T-helper 2 cell treated with Interferon-gamma antibody and Interleukin-4, amounts not matched to agents 5 μg/mL and 100 μg/mL, for 36 hours (primary cell): ENCODE measurements at places on chromosomes 1 and 21.

GRCh38 chr1:2480986-2481364 is 4.9 kb downstream of the PLCH2 start:
- no peak for DNase-seq

DNA sequence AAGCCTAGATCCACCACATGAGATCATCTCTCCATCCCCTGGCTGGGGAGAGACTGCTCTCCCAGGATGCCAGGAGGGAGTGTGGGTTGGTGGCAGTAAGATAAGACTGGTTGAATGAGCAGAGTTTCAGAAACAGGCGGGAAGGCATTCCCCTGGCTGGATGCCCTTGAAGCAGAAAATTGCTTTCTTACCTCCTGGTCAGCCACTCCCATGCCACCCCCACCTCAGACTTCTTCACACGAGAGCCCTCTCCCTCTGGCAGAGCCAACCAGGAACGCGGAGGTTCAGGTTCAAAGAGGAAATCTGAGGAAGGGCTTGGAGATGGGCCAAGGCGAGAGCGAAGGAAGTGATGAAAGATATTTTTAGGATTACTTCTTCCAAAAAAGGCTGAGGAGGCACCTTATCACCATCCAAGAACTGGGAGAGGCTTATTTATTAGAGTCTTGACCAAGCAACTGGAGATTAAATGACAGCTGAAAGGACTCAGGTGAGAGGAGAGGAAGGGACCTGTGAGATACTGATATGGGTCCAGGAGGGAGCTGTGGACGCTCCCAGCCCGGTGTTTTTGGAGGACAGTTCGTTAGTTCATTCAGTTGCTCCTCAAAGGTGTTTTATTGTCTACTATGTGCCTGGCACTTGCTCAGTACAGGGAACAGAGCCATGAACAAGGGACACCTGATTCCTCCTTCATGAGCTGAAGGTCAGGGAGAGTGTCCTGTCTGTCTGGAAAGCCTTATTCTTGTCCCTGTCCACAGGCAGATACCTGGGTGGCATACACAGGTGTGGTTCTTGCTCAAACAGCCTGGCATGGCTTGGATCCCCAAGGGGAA is 18.9 kb upstream of the SLC26A9 start:
- DNase-seq, result no peak

DNA sequence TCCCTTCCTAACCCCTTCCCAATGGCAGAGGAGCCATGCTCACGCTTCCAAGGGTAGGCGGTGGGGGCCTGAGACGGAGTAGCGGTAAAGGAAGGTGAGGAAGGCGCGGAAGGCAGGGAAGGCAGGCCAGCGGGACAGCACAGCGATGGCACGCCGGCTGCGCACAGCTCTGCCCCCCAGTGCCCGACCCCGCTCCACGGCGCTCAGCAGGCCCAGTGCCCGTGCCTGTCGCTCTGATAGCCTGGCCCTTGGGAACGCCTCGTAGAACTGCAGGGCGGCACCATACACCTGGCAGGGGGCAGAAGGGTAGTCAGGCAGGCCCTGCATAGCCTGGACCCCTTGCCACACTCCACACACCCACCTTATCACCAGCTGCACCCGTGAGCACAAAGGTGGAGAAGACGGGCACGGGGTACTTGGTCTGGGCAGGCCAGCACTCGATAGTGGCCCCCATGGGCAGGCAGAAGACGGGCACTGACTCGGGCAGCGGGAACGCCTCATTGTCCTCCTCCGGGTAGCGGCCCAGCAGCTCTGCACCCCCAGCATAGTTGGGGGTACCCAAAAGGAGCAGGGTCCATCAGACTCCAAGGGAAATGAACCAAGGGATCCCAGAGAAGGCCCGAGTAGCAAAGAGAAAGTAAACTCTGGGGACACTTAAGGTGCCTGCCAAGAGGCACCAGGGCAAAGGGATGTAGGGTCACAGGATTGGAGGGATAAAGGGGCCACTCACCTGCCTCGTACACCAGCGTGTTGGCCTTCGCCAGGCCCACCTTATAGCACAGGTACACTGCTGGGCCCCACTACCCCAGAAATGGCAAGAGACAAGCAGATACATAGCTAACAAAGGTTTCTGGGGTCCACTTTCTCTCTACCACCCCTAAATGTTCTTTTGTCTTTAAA is 4.4 kb downstream of the DENND4B start:
- no peak for DNase-seq

DNA sequence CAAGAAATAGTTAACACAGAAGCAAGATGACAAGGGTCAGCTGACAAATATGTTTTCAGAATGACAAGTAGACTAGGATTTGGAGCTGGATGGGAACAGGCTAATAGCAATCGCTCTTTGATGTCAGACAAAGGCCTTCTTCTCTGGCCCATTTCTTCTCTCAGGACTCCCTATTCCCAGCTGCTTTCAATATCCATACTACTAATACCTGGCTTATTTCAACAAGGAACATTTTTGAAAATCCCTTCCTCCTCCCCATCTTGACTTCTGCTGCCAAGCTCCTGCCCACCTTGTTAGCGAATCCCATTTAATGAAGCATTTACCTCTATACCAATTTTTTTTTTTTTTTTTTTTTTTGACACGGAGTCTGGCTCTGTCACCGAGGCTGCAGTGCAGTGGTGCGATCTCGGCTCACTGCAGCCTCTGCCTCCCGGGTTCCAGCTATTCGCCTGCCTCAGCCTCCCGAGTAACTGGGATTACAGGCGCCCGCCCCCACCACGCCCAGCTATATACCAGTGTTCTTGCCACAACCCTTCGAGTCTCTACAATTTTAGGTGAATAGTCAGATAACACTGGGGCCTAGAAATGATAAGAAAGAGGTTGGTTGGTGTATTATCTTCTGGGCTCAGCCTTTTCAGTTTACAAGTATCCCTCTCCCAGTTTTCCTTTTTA is 68.4 kb downstream of the MACF1 start:
- no peak for DNase-seq

DNA sequence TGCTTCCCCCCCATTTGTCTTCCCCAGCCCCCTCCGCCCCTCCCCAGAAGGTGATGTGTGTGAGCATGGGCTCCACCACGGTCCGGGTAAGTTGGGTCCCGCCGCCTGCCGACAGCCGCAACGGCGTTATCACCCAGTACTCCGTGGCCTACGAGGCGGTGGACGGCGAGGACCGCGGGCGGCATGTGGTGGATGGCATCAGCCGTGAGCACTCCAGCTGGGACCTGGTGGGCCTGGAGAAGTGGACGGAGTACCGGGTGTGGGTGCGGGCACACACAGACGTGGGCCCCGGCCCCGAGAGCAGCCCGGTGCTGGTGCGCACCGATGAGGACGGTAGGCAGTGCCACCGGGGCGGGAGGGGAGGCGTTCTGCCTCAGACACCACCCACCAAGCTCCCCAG is 52.2 kb upstream of the KDM4A start:
- DNase-seq, result no peak

DNA sequence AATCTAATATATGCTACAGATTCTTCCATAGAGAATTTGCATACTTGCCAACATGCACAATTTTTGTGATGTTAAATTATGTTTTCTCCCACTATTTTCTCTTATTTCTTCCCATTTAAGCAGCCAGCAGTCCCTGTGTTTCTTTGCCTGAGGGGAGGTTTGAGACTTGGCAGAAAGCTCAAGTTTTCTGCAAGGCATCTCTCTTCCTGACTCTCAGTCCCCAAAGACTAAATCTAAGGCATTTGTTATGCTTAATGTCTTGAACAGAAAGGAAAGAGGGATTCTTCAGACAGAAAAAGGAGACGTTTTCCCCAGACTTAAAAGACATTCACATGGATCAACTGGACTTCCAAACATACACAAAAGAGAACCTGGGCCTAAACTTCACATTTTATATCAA is 354.4 kb downstream of the RYR2 start:
- no peak for DNase-seq

DNA sequence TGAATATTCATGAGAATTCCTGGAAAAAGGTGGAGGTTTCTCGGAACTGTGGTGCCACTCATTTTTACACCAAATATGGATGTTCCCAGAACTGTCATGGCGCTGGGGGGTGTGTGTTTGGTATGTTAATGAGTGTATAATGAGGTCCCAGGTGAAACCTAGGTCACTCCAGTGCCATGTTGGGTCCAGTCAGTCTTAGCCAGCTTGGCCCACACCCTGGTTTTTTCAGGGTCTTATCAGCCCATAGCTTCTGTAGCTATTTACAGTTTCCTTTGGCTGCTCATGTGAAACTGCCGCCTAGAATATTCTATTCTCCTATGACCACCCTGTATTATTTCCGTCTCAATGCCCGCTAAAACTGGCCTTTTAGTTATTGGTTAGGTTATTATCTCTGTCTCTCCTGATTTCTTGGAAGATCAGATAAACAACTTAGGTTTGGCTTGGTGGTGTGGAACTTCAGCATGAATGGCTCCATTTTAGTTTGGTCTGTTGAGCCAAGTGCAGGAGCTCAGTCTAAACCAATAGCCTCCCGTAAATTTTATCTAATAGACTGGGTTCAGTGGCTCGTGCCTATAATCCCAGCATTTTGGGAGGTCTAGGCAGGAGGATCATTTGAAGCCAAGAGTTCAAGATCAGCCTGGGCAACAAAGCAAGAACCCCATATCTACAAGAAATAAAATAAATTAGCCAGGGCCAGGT is 42.1 kb upstream of the EDARADD start:
- no peak for DNase-seq

- DNase-seq, result no peak
These were observed 18.2 kb downstream of the FAM163A start for GRCh38 chr1:179761296-179761695.

DNA sequence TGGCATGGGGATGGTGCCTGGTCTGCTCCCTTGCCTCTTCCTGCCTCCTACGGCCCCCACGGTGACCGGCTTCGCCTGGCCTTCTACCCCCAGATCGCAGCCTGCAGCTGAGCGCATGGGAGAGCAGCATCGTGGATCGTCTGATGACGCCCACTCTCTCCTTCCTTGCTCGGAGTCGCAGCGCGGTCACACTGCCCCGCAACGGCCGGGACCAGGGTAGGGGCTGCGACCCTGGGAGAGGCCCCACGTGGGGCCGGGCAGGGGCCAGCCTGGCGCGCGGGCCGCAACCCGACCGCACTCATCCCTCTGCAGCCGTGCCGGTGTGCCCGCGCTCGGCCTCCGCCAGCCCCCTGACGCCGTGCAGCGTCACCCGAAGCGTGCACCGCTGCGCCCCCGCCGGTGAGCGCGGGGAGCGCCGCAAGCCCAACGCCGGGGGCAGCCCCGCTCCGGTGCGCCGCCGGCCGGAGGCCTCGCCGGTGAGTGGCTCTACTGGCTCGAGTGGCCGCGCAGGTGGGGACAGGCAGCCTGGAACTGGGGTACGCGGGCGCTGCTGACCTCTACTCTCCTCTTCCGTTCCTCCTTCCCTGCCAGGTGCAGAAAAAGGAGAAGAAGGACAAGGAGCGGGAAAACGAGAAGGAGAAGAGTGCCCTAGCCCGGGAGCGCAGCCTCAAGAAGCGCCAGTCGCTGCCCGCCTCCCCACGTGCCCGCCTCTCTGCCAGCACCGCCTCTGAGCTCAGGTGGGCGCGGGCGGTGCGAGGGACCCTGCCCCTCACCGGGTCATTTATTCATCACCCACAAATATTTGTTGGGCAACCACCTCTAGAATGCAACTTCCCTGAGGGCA is 20.4 kb downstream of the MAP7D1 start:
- no peak for DNase-seq

- DNase-seq, result no peak
These were observed 108.0 kb downstream of the LBR start for GRCh38 chr1:225319871-225320270.

GRCh38 chr1:8281843-8282509 is 35.9 kb upstream of the SLC45A1 start:
- no peak for DNase-seq

GRCh38 chr1:229370601-229371021 is 27.8 kb upstream of the CCSAP start:
- DNase-seq, result no peak

DNA sequence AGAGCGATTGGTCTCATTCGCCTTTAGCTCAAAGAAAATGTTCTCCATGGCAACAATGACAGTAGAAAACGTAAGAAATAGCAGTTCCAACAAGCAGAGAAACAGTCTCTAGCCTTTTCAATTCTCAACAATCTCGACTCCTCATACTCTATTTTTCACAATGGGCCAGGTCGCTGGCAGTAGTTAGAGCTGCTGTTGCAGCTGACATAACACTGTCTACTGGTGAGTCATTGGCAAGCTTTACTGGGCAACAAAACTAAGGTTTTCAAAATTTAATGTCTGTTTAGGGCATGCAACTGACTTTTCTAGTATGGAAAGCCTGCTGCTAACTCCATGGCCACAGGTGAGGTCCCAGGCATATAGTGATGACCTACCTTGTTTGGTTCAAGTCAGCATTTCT is 221.1 kb upstream of the KAZN start:
- DNase-seq, result no peak
